ENCODE measurements at places on chromosomes 6 and 20.

DNA sequence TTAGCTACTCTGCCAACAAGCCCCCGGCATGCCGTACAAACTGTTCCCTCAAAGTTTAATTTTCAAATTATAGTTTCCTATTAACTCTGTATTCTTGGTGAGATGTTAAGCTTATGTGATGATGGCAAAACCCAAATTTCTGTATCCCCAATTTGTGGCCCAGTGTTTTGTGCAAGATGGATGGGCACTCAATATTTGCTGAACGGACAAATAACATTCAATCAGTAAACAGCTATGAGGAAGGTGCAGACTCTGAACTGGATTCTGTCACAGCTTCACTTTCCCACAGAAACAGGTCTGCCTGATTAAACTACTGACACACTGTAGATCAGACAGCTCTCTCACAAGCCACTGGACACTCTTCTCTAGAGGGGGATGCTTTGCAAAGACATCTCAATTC lies 54.1 kb downstream of the NUDT3 start:
- DNase-seq = no peak

- DNase-seq = no peak
Observed at GRCh38 chr20:36741072-36741471, 4.8 kb downstream of the NDRG3 start.

DNA sequence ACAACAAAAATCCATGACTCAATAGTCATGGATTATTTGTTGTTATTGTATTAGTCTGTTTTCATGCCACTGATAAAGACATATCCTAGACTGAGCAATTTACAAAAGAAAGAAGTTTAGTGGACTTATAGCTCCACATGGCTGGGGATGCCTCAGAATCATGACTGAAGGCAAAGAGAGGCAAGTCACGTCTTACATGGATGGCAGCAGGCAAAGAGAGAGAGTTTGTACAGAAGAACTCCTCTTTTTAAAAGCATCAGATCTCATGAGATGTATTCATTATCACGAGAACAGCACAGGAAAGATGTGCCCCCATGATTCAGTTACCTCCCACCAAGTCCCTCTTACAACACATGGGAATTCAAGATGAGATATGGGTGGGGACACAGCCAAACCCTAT lies 144.3 kb upstream of the PLCB4 start:
- no peak for DNase-seq

DNA sequence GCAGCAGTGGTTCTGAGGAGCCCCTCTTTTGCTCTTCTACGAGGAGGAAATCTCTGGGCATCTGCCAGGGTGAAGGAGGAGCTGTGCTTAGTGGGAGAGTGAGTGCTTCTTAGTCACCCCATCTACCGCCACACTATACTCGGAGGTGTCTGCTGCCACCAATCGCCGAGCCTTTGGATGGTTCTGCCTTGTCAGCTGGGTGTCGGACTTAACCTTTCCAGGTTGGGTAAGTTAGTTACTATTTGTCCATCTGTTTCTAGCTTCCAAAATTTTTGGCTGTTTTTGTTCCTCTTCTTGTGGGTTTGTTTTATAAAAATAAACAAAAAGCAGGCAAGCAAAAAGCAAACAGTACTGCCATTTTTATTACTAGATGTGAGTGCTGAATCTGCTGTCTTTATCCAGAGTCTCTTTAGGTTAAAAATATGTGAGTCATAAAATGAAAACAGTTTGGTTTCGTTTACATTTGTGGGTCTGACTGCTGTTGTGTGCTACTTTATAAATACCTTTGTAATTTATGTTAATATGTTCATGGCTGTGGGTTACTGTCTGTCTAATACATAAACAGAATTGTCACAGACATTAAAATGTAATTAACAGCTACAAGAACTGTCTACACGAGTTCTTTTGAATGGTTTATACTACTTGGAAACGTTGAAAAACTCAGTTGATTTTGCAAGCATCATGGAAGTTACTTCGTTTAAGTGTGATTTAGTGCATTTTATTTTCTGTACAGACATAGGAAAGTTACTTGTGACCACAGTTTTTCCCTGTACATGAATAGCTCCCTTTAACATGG lies 89.2 kb downstream of the ARID1B start:
- peak; percentile 17 for DNase-seq

GRCh38 chr6:111565326-111566221 lies 40.1 kb downstream of the TRAF3IP2 start:
- DNase-seq = no peak

DNA sequence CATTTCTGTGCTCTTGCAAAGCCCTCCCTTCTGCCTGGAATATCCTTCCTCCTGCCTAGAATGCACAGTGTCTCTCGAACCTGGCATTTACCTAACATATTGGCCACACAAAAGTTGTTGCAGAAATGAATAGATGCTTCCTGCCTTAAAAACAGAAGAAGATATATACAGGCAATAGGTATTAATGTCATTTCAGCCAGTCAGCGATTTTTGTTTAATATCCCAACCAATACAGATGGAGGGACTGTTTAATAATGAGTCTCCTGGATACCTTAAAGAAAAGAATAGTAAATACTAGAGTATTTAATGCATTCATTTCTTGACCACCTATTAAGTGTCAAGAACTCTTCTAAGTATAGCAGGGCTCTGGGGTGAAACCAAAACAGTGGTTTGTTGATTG lies 70.3 kb downstream of the MBOAT1 start:
- no peak for DNase-seq

GRCh38 chr6:44009425-44010321 lies 117.6 kb downstream of the MRPL14 start:
- DNase-seq = no peak

GRCh38 chr6:22152841-22153240 lies 144.0 kb downstream of the PRL start:
- no peak for DNase-seq

DNA sequence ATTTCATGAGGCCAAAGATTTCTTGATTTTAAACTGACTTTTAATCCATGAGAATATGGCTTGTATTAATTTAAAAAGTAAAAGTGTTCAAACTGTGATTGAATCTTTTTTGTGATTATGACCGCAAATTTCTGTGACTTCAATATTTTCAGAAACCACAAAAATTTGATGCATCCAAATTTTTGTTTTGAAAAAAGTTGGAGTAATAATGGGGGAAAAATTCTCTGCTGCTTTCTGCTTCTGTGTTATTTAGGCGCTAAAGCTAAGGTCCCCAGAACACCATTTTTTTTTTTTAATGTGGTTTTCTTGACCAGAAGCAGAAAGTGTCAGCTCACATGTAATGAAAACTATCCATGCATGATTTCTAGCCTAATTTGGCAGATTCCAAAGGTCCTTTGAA lies 65.3 kb downstream of the GRIK2 start:
- no peak for DNase-seq

GRCh38 chr6:159467473-159468041 lies 225.5 kb downstream of the SOD2 start:
- no peak for DNase-seq

- DNase-seq = no peak
Observed at GRCh38 chr6:150568560-150568959, 31.1 kb upstream of the PLEKHG1 start.

- DNase-seq = no peak
Observed at GRCh38 chr20:32067234-32067821, 15.3 kb downstream of the HCK start.

- no peak for DNase-seq
Observed at GRCh38 chr20:5859608-5860007, 90.7 kb downstream of the TRMT6 start.

DNA sequence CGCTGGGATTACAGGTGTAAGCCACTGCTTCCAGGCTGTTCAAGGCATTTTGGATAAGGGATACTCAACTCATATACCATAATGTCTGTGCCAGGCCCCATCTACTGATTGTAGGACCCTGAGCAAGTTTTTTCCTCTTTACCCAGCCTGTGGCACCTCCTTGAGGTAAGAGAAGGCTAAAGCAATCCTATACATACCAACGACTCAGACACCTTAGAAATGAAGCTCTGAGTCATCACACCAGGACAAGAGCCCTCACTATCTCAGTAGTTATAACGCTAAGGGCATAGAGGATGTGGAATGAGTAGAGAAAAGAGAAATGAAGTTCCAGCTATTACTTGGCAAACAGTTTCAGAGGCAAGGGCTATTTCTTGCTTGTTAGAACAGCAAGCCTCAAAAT lies 16.9 kb downstream of the NDRG3 start:
- no peak for DNase-seq

DNA sequence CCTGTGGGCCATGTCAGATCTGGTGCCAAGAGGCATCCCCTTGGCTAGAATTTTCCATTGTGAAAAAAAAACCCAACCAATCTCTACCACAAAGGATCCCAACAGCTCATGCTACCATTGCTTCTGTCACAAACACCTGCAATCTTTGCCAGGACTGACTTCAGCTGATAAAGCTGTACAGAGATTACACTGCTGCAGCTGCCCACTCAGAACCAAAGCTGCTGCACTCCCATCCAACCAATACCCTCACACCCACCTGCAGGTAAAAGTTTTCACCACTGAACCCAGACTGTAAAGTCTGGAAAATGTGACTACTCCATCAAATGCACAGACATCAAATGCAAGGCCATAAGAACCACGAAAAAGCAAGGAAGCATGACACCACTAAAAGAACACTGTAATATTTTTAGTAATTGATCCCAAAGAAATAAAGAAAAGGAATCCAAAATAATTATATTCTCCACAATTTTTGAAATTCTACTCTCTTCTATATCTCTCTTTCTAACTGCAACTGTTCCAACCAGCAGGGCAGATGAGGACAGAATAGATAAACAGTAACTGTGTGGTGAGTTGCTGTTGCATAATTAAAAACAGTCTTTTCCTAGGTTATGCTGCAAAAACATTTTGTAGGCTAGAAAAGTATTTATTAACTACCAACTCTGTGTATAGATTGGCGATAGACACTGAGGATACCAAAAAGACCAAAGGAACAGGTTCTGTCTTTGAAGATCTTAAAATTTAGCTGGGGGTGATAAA lies 128.0 kb upstream of the MCHR2 start:
- no peak for DNase-seq

- DNase-seq = no peak
Observed at GRCh38 chr6:168527451-168528210, 86.6 kb downstream of the SMOC2 start.

GRCh38 chr6:88480816-88481215 lies 314.7 kb upstream of the CNR1 start:
- no peak for DNase-seq

GRCh38 chr6:148144917-148145521 lies 197.6 kb upstream of the SASH1 start:
- DNase-seq = peak; percentile 64

DNA sequence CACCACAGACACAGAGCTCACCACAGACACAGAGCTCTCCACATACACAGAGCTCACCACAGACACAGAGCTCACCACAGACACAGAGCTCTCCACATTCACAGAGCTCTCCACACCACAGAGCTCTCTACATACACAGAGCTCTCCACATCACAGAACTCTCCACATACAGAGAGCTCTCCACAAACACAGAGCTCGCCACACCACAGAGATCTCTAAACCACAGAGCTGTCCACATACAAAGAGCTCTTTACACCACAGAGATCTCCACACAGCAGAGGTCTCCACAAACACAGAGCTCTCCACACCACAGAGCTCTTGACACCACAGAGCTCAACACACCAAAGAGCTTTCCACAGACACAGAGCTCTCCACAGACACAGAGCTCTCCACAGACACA lies 55.8 kb downstream of the ERMARD start:
- no peak for DNase-seq

DNA sequence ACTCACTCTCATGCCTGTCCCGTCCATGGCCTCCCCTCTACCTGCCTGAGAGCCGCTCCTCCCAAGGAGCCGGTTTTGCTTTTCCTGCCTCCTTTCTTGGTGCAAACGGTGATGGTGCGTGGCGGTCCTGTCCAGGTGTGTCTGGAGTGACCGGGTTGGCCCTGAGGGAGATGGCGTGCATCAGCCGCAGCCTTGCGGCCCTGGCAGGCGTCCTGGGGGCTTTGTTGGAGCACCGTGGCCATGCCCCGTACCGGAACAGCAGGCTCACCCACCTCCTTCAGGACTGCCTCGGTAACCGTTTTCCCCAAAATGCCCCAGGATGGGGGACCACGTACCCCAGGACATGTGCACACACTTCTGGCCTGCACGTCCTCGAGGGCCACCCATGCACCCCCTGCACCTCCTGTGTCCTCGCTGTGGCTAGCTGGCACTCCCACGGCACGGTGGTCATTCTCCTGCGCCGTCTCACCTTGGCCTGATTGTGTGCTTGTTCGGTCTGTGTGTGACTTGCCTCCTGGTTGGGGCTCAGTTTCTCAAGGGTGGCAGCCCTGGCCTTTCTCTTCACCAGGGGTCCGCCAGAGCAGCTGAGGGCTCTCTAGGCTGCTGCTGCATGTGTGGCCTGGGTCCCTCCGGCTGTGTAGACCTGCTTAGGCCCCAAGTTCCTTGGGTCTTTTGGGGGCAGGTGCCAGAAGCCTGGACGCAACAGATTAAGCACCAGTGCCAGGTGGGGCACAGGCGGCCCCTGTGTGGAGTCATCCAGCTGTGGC lies 36.4 kb downstream of the FRMD1 start:
- no peak for DNase-seq

GRCh38 chr20:45404438-45404837 lies 3.7 kb upstream of the DBNDD2 start:
- no peak for DNase-seq

DNA sequence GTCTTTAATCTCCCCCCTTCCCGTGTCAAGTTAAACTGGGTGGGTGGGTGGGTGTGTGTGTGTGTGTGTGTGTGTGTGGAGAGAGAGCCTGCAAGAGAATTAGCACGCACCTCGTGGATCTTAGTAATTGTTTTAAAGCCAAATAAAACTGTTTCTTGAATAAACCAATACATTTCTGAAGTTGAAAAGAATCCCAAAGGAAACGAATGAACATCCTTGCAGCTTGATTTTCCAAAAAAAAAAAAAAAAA lies 381 bp upstream of the BICRAL start:
- DNase-seq = no peak

DNA sequence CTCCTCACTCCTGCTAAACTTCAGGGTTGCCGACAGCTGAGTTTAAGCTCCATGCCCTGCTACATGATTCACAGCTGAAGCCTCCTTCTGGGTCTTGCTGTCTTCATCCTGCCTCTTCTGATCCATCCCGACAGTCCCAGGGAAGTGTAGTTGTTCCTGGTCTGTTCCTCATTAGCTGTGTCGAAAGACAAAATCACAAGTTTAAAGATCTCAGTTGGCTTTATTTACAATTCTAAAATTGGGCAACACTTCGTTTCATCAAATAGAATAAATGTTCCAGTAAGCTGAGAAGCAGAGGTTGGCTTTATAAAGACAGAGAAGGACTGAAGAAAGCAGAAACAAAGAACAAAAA lies 4.1 kb upstream of the SLC2A10 start:
- no peak for DNase-seq

DNA sequence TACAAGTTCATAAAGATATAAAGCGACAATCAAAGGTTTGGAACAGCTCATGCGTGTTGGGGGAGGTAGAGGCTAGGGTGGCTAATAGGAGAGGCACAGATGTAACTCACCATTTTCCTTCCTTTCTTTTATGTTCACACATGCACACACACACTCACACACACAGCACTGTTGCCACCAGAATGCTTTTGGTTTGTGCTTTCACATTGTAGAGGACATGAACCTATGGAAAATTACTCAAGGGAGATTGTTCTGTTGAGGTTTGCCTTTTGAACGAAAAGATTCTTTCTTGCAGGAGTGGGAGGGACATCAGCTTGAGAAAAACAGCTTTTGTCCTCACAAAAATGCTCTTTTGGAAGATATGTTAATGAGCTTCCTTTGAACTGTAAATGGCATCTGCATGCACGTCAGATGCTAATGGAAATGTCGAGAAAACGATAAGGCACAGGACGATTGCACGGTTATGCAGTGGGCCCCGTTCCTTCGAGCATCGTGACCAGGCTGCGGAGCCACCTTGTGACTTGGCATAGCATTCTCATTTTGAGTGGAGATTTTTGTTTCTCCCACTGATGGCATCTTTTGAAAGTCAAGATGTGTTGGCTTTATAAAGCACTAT lies 724.1 kb downstream of the KIF16B start:
- no peak for DNase-seq

GRCh38 chr6:139586273-139586672 lies 211.8 kb upstream of the CITED2 start:
- no peak for DNase-seq

All from stimulated activated CD4-positive, alpha-beta T cell treated with anti-CD3 and anti-CD28 coated beads, TNF-alpha, amount 100 ng/mL, for 24 hours (primary cell).